ENCODE measurements at places on chromosomes 16 and 17.

DNA sequence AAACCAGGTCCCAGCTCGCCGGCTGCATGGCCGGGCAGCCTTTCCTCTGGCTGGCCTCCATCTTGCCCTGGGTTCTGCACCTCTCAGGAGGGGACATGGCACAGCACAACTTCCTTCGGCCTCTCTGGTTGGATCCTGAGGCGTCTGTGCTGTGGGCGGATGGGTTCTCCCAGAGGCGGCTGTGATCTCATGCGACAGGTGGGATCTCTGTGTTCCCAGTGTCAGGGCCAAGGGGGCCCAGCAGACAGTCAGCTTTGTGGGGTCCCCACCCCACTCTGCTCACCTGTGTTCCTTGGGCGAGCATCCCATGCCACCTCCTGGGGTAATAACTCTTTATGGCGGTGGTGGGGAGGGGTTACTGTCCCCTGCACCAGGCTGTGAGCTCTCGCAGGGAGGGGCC lies 35.8 kb downstream of the FA2H start:
- no peak for DNase-seq

GRCh38 chr17:72380120-72380519 lies 259.3 kb downstream of the SOX9 start:
- no peak for DNase-seq

GRCh38 chr16:104928-105327 lies 26.9 kb downstream of the MPG start:
- no peak for DNase-seq

GRCh38 chr16:73154063-73154870 lies 106.3 kb upstream of the ZFHX3 start:
- no peak for DNase-seq

- DNase-seq, result peak; percentile 61
These were observed at the start of gene NPTX1 for GRCh38 chr17:80475910-80476876. TSS of gene NPTX1 (minus strand) at chr17:80476607. CDS start at chr17:80476446, 161 bp downstream.

DNA sequence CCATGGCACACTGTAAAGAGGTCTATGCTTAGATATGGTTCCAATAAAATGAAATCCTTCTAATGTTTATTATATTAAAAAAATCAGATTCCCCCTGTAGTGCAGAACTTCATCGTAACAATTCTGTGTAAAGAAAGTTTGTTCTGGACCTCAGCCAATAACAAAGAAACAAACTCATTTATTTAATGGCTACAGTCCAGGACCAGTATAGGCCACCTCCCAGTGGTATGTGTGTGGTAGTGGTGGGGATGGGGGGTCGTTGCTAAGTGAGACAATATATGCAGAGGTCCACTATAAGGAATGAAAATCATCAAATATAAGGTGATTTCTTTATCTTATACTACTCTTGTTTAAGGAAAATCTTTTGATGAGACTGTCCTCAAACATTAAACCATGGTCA lies 136.4 kb downstream of the CDK5R1 start:
- DNase-seq, result no peak

- no peak for DNase-seq
These were observed 986 bp downstream of the HAPSTR1 start for GRCh38 chr16:9092282-9092977.

GRCh38 chr16:81442220-81442915 lies 2.2 kb upstream of the CMIP start:
- DNase-seq, result no peak

DNA sequence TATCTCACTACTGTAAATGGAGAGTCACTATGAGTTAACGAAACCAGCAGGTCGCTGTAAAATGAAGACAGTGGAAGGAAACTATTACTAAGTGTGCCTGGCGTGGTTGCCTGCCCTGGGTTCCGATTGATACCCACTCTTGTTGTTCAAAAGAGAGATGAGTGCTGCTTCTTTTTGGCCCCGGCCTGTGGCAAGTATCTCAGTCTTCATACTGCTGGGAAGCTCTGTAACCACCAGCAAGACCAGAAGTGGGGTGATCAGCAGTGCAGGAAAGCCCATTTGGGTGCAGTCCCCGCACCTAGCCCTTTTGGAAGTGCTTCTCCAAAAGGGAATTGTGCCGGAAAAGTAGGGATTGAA lies 104.5 kb downstream of the SNX29 start:
- DNase-seq, result no peak

DNA sequence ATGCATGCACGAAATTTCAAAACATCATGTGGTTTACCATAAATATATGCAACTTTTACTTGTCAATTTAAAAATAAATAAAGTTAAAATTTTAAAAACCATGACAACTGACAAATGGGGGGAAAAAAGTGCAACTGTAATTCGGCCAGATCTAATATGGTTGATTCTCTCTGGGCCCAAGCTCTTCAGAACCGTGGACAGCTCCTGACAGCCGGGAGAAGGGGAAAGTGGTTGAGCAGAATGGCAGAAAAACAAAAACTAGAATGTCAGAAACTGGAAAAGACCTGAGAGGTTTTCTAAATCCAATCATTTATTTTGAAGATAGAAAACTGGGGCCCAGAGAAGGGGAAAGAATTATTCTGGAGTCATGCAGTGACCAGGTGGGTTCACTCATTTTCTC lies 126.6 kb downstream of the TMEM132E start:
- no peak for DNase-seq

DNA sequence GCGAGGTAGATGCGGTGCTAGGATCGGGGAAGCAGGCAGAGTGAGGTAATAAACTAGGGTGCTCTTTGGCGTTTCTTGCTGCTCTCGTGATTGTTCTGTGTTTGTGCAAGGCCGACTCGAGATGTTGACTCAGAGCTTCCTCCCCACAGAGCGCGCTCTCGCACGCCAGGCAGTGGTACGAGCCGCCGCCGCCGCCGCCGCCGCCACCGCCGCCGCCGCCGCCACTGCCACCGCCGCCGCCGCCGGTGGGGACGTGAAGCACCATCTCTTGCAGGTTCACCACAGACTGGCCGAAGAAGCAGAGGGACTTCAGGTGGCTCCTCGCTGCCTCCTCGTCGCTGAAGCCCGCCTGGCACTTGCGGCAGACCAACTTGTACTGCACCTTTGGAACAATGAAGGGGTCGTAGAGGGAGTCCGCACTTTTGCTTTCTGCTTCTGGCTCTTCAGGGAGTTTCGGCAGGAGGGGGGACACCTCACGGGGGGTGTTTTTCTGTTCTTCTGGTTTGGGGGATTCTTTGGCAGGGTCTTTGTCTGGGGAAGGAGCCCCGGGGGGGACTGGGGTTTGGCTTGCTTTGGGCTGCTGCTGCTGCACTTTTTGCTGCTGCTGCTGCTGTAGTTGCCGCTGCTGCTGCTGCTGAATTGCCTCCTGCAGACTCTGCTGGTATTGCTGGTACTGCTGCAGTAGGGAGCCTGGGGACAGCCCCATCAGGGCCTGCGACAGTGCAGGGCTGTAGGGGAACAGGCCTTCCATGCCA lies 260.2 kb downstream of the ZFHX3 start:
- no peak for DNase-seq

GRCh38 chr16:84039696-84040095 lies 2.9 kb downstream of the SLC38A8 start:
- no peak for DNase-seq

DNA sequence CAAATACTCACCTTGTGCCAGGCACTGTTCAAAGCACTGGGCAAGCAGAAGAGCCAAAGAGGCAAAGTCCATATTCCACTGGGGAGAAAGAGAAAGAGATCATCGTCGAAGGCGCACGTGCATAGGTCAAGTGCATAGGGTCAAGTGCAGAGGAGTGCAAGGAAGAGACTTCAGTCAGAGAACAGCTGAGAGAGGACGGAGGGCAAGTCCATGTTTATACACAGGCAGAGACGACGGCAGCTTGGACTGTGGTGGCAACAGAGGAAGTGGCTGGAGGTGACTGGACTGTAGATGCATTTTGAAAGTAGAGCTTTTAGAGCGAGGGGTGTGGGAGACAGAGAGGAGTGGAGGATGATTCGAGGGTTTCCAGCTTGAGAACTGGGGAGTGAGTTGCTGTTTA lies 74.7 kb upstream of the SDK2 start:
- DNase-seq, result peak; percentile 49

GRCh38 chr17:81239714-81240555 lies 817 bp downstream of the NDUFAF8 start:
- no peak for DNase-seq

DNA sequence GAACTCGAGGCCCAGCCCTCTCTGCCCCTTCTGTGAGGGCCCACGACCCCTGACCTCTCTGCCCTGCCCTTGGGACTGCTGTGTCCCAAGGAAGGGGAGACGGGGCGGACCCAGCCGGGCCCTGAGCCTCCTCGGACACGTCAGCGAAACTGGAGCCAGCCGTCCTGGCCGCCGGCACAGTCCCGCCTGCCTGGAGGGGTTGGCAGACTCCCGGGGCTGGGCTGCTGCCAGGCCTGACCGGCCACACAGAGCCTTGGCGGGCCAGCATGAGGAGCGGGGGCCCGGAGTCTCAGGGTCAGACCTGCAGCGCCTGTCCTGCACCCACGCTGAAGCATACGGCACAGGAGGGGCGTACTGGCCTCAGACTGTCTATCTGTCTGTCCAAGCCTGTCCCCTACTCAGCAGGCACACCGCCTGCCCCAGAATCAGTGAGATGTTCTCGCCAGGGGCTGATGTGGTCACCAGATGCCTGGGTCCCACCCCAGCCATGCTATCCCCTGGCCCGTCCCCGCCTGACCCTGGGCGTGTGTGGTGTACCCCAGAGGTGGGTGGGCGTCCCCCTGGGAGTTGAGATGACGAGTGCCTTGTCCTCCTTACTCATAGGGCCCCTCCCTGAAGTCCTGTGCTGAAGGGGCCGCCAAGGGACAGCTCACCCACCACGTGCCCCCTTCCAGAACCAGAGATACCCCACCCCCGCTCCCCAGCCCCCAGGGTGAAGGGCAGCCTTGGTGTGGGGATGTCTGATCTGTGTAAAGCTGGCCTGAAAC lies 4.7 kb downstream of the VASN start:
- no peak for DNase-seq

DNA sequence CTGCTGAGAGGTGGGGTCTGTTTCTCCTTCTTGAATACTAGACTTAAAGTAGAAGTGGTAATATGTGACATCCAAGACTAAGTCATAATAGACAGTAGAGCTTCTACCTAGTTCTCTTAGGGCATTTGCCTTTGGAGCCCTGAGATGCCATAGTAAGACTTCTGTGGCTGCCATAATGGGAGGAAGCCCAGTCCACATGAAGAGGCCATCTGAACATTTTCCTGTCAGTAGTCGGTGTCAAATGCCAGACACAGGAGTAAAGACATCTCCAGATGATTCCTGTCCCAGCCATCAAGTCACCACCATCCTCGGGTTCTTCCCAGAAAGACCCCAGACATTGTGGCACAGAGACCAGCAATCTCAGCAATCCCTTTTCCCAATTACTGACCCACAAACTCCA lies 58.1 kb upstream of the IRX6 start:
- no peak for DNase-seq

DNA sequence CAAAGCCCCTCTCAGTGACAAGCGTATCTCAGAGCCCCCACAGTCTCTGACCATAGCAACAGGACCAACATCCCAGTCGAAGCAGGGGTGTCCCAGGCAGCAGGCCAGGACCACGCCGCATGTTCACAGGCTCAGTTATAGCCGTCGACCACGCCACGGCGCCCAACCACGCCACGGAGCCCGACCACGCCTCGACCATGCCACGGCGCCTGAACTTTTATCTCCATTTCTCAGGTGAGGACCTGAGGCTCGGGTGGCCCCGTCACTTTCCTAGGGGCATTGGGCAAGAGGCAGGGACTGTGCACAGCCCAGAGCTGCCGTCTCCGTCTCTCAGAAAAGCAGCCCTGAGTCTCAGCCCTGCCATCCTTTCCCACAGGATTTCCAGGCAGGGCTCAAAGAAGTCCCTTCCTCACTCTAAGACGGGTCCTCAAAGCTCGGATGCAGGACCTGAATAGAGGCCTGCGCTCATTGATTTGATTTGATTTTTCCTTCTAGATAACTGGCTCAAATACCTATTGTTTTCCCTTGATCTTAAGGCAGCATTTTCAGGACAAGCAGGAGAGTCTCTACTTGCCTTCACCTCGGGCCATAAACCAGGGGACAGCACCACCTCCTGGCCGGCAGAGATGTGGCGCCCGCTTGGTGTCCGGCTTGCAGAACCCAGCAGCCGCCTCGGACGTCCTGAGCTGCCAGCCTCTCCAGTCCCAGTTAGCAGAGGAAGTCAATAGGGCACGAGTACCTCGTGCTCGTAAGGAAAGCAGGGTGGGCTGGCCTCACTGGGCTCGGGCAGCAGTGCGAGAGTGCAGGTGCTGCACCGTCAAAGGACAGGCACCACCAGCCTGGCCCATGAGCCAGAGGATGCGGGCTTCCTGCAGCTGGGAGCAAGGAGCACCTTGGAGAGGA lies 38.8 kb downstream of the C16orf95 start:
- DNase-seq, result no peak

DNA sequence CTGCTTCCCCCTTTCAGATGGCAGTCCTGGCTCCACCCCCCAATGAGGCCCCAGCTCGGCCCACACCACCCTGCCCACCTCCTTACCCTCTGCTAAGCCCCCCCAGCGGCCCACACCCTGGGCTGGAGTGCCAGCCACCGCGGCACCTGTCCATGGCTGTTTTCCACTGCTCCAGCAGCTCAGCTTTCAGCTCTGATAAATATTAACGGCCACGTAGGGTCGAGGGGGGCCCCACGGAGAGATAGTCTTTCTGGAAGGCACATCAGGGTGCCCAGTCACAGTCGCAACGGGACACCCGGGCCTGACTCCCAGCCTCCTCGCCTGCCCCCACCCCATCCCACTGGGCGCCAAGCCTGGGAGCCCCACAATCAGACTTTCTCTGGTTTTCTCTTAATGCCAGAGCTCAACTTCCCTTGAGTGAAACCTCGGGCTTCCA lies 46.5 kb upstream of the CIBAR2 start:
- no peak for DNase-seq

DNA sequence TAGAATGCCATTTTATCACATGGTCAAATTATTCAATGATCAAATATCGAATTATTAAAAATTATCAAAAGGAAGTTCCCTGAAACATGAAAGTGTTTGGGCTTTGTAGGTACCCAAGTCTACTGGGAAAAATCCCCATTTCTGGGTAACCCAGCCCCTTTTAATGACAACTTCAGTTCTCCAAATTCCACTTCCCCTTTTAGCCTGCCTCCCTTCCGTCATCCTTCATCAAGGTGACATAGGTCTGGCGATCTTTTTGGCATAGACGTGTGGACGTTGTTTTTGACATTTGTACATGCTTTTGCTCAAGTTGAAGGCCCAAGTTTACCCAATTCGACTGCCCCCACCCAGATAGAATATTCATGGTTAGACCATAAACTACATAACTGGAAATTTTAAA lies 660.9 kb downstream of the MAF start:
- DNase-seq, result no peak

- DNase-seq, result no peak
These were observed 27.2 kb downstream of the SMPD3 start for GRCh38 chr16:68421076-68421475.

GRCh38 chr16:24919536-24919935 lies 73.8 kb downstream of the SLC5A11 start:
- DNase-seq, result no peak
